Parietal lobe (tissue), 2 donors: ENCODE measurements at places on chromosomes 6 and 20. TPM values are rescaled to one million over a fixed set of nuclear protein-coding genes. Genes with fewer than 3 reads are reported as not detected.

The LBP gene
- not detected for total RNA-seq

The AK9 gene
- 45.1 TPM for total RNA-seq

The SLC16A10 gene
- 10.3 TPM for total RNA-seq

The PSMB1 gene
- total RNA-seq, result 153 TPM

The FBXL4 gene
- total RNA-seq, result 32.6 TPM

The OR2H1 gene
- not detected for total RNA-seq
